HCEC 1CT (cell line): ENCODE measurements at places on chromosomes 4 and X.
A peak's percentile ranks its signal among the peaks of the same experiment; 100 is the strongest.

GRCh38 chr4:180058691-180059215, 2184.4 kb upstream of the TENM3 start:
- DNase-seq: no peak

DNA sequence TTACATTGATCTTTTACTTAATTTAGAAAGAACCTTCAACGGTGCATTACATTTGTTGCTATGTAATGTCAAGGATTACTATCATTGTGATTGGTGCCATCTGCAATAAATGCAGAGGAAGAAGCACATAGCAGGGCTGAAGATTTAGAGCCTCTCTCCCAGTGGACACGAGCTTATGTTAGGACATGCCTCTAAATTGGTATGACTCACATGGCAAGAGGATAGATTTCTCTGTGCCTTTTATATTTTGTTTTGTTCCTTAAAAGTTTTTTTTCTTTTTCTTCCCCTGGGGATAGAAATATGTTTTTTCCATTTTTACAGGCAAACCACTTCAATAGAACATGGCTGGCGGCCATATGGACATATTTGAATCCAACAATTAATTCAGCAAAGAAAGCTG, 205.0 kb upstream of the HAND2 start:
- DNase-seq: peak; percentile 36

DNA sequence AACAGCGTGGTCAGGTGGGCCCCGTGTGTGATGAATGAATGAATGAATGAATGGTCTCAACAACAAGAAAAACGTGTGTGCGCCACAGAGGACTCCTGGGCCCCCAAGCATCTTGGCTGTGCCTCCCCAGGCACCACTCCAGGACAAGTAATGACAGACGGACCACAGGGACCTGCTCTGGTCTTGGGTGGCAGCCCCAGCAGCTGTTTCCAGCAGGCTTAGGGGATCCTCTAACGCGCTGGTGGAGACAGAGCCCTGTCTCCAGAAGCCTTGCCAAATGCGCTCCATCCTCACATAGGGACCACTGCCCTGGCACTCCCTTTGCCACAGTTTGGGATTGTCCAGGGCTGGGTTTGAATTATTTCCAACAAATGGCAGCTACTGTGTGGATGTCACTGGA, 39.1 kb downstream of the PSAPL1 start:
- no peak for DNase-seq

DNA sequence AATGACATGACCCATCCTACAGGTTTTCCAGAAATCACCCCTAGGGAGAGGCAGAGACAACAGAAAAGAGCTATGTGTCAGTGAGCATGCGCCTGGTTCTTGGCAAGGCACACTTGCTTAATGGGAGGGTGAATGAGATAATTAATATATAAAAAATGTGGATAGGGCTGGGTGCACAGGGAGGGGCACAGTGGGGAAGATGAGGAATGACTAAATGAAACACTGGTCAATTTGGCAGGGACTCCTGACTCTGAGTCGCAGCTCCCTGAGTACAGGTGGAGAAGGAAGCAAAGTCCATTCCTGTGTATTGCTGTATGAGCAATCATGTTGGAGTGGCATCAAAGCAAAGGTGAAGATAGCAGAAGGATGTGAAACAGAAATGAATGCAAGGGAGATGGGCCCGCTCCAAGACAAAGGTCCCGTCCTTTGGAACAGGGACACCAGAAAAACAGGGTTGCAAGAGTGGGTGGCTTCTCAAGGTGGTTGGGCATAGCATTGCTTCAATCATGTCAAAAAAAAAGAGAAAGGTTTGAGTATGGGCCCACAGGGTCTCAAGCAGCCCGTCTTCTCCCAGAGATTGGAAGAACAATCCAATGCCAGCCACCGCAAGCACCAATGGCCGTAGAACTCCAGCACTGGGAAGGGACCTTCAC, 278.4 kb upstream of the AGTR2 start:
- DNase-seq: no peak

- DNase-seq: no peak
Measured at GRCh38 chr4:37001688-37002436, 242.7 kb upstream of the NWD2 start.

GRCh38 chr4:174657472-174657871, 135.2 kb upstream of the HPGD start:
- no peak for DNase-seq

- no peak for DNase-seq
Measured at GRCh38 chr4:147923854-147924253, 192.0 kb downstream of the ARHGAP10 start.

GRCh38 chr4:110055158-110055768, 142.6 kb downstream of the EGF start:
- no peak for DNase-seq

- no peak for DNase-seq
Measured at GRCh38 chr4:186008057-186008456, 60.9 kb upstream of the TLR3 start.

GRCh38 chrX:11267425-11267824, 25.8 kb upstream of the AMELX start:
- DNase-seq: peak; percentile 3

- no peak for DNase-seq
Measured at GRCh38 chr4:7169134-7169533, 23.2 kb upstream of the SORCS2 start.

GRCh38 chr4:143514497-143514896, 995 bp downstream of the SMARCA5 start:
- DNase-seq: peak; percentile 29

DNA sequence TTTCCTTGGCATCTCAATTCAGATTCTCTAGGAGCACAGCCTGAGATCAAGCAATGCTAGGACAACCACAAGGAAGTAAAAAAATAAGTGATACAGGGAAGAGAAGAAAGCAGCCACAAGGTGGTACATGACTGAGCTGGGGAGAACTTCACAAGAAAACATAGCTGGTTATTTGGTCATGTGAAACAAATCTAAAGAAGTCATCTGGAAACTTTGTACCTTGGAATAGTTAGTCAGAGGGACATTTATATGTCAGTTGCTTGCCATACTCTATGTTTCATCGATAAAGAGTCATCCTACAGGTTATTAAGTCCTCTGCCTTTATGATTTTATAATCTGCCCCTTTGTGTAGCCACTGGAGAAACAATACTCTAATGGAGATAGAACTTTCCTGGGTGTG, 575.1 kb downstream of the IL15 start:
- DNase-seq: no peak

GRCh38 chrX:6644411-6644810, 109.5 kb upstream of the VCX3A start:
- no peak for DNase-seq

- no peak for DNase-seq
Measured at GRCh38 chr4:2598511-2599303, 62.3 kb downstream of the FAM193A start.

DNA sequence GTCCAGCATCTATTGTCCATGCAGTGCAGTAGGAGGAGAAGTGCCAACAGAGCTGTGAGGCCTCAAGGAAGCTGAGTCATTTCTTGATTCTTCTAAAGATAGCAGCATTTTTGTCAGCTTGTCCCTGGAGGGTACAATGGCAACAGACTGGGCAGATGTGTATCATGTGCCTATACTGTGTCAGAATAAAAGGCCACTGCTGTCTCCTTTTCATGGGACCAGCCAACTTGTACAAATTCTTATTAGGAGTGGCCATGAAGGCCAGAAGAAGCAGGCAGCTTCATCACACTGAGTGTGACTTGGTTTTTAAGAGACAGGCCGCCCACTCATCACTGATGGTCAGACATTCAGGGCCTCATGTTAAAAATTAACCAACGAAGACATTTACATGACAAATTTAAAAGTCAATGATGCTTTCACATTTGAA, 185.0 kb upstream of the FAM241A start:
- DNase-seq: peak; percentile 32

DNA sequence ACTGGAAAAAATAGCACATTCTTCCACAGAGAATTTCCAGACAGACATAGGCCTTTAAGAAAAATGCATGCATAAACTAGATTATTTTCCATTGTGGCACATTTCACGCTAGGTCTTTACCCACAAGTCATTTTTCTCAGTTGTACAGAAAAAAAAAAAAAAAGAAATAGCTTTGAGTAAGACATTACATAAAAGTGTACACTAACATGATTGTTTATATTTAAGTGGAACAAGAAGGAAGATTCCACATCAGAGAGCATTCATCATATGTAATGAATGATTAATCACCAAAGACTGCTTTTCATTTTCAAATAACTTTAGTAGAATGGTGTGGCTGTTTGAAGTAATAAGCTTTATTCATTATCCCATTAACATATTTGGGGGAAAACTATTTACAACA, 1270.2 kb upstream of the AGA start:
- no peak for DNase-seq

DNA sequence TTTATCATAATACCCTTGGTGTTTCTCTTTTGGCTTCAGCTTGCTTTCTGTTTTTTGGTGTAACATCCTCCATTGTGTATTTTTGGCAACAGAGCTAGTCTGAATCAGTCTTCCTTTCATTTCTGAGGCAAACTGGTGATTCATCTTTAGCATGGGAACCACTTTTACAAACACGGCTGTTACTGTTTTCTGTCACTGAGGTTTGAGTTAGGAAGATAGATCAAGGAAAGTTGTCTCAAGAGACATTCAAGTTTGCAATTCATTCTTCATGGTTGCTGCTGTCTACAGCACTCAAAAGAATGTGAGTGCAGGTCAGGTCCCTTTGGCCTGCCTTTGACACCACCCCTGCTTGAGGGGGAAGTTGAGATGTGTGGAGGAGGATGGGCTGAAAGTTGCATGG, 36.3 kb downstream of the IL21 start:
- DNase-seq: peak; percentile 62

DNA sequence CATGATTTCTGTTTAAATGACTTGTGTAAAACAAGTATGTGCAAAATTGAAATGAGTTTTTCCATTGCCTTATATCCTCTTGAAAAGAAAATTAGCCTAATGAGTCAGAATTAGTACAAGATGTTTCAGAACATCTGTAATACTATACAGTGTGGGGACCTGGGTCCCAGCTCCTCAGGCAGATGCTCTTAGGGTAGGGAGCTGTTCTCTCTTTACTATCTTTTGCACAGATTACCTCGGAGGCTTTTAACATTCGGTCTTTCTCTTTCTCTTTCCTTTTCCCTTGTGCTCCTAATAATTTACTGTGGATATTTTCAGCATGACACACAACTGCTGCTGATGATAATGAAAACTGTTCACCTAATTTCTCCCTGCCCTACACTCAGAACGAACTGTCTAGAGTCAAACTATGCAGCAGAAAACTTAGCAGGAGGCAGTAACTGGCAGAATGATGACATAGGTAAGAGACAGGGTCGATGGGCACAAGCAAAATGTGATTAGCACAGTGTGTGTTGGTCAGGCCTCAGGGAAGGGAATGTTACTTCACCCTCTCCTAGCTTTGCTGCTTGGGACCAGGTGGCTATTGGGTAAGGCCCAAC, 455.3 kb downstream of the PDHA2 start:
- no peak for DNase-seq

DNA sequence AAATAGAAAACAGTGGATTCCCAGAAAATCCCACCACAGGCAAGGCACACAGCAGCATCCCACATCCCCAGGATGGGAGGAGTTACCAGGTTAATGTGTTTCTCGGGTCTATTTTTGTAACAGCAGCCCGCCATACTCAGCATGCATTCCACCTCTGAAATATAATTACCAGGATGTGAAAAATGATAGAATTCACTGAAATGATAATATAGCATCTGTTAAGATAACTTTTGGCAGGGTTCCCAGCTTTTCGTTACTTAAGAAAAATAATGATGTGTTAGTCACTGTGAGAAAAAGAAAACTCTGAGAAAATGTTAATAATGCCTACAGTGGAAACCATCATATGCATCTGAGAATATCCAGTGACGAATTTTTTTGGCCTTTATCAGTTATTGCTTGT, 87.1 kb downstream of the VCX2 start:
- DNase-seq: no peak

- DNase-seq: peak; percentile 6
Measured at GRCh38 chr4:103451341-103451740, 253.2 kb upstream of the CENPE start.

GRCh38 chrX:124426288-124427169, 80.2 kb downstream of the SH2D1A start:
- no peak for DNase-seq

DNA sequence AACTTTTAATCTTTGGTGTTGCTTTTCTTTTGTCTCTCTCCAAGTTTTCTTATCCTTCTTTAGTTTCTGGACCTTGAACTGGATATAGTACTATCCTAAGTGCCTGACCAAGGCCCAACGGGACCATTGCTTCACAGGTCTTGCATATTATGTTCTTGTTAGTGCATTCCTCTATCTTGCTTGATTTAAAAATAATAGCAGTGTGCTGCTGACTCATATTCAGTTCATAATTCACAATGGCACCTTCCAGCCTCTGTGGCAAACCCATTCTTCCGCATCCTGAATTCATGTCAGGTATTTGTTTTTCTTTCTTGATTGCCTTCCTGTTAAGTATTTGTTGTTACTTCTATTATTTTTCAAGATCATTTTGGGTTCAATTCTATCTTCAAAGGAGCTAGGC, 197.1 kb upstream of the GIMD1 start:
- no peak for DNase-seq

- DNase-seq: no peak
Measured at GRCh38 chr4:59127743-59128142, 2017.6 kb upstream of the IGFBP7 start.

- DNase-seq: no peak
Measured at GRCh38 chrX:153590961-153591956, 7.7 kb downstream of the CCNQ start.

- no peak for DNase-seq
Measured at GRCh38 chrX:42714981-42715700, 62.8 kb downstream of the PPP1R2C start.

DNA sequence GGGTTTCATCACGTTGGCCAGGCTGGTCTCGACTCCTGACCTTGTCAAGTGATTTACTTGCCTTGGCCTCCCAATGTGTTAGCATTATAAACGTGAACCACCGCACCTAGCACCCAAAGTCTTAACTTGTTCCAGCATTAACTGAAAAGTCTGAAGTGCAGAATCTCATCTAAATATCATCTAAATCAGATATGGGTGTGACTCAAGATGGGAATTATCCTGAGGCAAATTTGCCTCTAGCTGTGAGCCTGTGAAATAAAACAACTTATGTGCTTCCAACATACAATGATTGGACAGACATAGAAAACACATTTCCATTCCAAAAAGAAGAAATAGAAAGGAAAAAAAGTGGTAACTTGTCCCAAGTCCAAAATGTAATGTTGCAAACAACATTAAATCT, 641.1 kb upstream of the ATOH1 start:
- no peak for DNase-seq

GRCh38 chrX:39439906-39440798, 638.9 kb downstream of the MID1IP1 start:
- DNase-seq: no peak

GRCh38 chrX:142999199-142999701, 26.5 kb upstream of the SPANXN4 start:
- no peak for DNase-seq

- no peak for DNase-seq
Measured at GRCh38 chr4:3517731-3518510, 14.3 kb downstream of the LRPAP1 start.

GRCh38 chrX:129769467-129770154, 10.1 kb upstream of the SASH3 start:
- no peak for DNase-seq
